ENCODE measurements at places on chromosomes 7 and 10.

DNA sequence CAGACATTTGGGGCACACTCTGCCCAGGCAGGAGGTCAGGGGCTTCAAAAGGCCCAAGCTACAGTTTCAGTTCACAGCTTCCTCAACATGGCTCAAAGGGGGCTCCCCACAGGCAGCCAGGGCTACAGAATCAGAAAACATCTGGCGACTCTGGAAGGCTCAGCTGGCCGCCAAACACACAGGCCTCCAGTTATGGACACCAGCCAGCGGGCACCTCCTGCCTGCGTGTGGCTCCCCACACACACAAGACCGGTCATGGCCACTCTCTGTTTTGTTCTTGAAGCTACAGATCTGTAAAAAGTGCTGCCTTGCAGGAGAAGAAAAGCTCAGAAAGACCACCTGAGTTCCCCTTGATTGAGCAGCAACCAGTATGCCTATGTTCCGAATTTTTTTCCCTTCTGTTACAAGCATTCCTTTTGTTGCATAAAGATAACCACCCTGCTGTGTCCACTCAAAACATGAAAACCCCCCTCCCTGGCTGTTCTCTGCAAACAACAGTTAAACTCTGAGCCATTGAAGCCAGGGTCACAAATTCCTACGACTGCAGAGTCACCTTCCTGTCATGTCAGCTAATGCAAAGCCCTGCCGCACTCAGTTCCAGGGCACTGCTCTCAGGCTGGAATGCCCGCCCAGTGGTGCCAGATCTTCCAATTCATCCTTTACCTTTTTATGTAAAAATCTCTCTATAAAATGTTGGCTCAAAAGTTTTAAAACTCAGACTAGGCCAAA is 33.6 kb downstream of the VSTM4 start:
- DNase-seq = no peak

GRCh38 chr10:51170518-51171245 is 96.4 kb downstream of the PRKG1 start:
- no peak for DNase-seq

DNA sequence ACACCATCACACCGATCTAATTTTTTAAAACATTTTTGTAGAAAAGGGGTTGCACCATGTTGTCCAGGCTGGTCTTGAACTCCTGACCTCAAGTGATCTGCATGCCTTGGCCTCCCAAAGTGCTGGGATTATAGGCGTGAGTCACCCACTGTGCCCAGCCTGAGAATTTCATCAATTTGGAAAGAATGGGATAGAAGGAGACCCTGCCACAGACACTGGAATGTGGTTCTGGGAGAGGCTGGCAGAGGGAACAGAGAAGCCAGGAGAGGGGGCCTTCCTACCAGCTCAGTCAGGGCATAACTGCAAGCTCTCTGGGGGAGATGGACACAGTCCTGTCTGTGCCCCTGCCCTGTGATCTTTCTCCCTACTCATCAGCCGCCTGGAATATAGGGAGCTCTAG is 42.1 kb upstream of the MKRN1 start:
- DNase-seq = no peak

DNA sequence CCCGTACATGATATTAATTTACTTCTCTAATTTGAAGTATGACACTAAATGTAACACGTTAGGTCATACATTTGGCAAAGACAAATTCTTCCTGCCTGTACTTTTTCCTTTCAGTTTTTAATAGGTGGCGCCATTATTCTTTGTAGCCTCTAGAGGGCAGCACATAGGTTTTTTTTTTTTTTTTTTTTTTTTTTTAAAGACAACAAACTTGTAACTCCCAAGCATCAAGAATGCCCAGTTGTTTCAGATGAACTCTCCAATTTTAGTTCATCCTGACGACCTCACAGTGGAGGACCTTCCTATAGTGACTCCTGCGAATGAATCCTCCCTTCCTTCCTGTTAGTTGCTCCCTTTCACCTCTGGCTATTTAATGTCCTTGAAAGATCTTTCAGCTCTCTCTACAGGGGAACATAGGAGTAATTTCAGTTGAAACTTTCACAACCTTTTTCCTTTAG is 139.3 kb upstream of the HDAC9 start:
- peak; percentile 51 for DNase-seq

- no peak for DNase-seq
Measured at GRCh38 chr7:81611040-81611439, 158.8 kb downstream of the HGF start.

GRCh38 chr7:133815611-133816210 is 311.4 kb upstream of the LRGUK start:
- DNase-seq = no peak

- no peak for DNase-seq
Measured at GRCh38 chr10:850093-850492, 81.4 kb downstream of the LARP4B start.

DNA sequence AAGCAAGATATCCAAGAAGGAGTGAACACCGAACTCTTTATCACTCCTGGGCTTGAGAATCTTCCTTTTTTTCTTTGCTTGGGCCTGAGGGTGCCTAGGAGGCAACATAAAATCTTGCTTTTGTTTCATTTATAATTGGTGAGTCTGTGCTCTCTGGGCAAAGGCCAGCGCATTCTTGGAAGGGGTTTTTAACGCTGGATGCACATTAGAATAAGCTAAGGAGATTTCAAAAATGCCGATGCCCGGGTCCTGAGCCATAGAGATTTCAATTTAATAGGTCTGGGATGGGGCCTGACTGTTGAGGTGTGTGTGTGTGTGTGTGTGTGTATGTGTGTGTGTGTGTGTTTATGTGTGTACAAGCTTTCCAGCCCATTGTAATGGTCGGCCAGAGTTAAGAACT is 62.0 kb upstream of the SORCS3 start:
- DNase-seq = no peak

GRCh38 chr7:133303931-133304330 is 51.1 kb downstream of the EXOC4 start:
- DNase-seq = no peak

GRCh38 chr10:102919992-102920739 is 2.1 kb downstream of the CNNM2 start:
- DNase-seq = no peak

DNA sequence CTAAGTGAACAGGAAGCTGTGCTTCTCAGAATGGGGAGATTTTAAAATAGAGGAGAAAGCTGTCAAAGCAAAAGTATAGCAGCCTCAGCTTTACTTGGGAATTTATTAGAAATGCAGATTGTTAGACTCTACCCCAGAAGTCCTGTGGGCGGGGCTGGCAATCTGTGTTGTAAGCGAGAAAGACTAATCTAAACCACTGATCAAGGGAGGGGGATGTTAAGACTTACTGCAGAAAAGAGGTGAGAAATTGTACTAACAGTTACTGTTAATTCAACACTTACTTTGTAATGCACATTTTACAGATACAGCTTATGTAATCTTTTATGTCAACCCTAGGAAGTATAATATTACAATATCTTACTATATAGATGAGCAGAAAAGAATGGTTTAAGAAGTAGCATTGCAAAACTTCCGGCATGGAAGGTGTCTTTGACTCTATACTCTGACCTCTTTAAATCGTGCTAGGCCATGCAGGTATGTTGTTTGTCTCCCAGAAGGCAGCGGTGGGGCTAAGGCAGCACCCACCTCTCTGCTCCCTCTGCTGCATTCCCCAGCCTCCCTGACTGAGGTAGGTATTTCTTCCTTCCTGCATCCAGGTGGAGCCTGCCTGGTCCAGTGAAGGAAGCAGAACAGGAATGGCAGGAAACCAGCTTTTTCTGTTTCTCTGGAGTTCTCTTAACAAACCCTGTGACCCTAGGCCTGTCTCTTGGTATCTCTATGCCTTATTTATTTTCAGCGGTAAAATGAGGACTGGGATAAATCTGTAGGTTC is 462.2 kb downstream of the AUTS2 start:
- DNase-seq = no peak

DNA sequence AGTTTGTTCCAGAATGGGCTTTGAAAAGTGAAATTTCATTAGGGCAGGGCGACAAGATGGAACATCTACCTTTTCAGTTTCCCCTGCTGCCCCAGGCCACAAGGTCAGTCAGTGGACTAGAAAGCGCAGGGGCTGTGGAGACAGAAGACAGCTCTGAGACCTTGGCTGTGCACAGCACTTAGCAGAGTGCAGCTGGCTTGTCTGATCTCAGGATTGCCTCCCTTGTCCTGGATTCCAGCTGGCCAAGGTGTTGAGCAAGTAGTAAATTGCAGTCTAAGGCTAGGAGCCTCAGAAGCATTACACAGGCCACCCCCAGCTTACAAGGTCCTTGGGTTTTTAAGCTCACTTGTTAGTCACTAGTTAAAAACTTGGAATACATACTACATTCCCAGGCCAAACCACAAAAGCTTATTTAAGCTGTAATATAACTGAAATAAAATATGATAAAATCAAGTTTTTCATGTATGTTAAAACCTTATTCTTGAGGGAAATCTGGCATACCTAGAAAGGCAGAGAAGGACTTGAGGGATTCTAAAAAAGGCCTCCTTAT is 67.3 kb upstream of the NPY start:
- DNase-seq = no peak

DNA sequence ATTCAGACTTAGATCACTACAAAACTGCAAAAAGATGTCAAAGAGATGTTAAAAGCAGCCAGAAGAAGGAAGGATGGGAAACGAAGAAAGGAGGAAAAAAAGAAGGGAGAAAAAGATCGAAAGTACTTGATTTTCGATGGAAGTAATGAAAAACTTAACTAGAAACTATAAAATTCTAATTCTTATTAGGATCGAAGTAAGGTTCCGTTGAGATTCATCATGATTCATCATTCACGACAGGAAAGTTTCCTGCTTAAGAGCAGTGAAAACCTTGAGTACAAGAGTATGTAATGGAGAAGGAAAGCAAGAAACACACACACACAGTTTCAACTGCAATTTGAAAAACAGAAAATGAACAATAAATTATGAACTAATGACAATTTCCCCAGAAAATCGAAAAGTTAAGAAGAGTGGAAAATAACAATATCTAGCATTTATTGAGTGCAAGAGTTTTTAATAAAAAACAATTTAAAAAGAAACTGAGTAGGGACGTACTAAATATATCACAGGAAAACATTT is 1.1 kb upstream of the ING3 start:
- DNase-seq = peak; percentile 22

GRCh38 chr10:84076047-84076388 is 63.3 kb upstream of the GHITM start:
- no peak for DNase-seq

DNA sequence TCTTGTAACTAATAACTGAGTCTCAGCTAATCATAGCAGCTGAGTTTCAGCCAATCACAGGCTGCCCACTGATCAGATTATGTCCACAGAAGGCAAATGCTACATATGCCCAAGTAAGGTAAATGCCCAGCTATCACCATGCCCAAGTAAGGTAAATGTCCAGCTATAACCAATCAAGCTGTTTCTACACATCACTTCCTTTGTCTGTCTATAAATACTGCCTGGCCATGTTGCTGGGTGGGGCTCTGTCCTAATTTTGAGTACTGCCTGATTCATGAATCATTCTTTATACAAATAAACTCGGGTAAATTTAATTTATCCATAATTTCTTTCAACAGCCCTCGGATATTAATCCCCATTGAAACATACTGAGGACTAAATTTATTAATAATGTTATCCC is 312.4 kb downstream of the CACNA2D1 start:
- DNase-seq = no peak

GRCh38 chr7:131583430-131583829 is 27.0 kb upstream of the PODXL start:
- no peak for DNase-seq

DNA sequence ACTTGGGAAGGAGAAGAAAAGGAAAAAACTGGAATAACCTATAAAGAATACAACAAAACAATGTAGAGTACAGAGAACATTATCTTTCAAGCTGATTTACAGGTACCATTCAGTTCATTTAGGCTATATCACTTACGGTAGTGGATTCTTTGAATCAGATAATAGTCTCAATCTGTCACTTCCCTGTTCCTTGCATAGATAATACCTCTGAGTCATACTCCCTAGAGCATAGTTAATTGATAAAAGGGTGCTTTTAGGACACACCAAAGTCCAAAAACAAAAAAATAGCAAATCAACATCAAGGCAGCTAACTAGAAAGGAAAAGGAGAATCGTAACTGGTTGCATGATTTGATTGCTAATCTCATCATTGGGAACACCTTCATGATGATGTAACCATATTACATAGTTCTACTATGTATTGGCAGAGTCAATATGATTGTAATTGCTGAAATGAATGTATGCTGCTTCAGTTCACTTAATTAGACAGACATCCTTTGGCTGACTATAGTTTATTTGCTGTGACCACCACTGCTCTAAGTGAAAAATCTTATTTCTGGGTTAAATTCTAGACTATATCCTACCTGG is 844.4 kb downstream of the GATA3 start:
- DNase-seq = no peak

DNA sequence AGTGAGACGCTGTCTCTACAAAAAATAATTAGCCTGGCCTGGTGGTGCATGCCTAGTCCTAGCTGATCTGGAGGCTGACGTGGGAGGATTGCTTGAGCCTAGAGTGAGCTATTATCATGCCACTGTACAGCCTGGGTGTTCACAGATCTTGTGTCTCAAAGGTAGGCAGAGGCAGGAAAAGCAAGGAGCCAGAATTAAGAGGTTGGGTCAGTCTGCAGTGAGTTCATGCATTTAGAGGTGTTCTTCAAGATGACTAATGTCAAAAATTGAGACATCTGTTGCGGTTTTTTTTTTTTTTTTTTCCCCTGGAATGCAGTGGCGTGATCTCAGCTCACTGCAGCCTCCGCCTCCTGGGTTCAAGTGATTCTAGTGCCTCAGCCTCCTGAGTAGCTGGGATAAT is 5.4 kb downstream of the PPIA start:
- DNase-seq = no peak

GRCh38 chr7:70582927-70583895 is 548.7 kb upstream of the GALNT17 start:
- DNase-seq = no peak

GRCh38 chr7:104255194-104255593 is 47.4 kb upstream of the ORC5 start:
- no peak for DNase-seq

- DNase-seq = no peak
Measured at GRCh38 chr10:121591186-121591585, 7.1 kb downstream of the FGFR2 start.

GRCh38 chr7:113561446-113561845 is 357.4 kb downstream of the PPP1R3A start:
- DNase-seq = no peak

DNA sequence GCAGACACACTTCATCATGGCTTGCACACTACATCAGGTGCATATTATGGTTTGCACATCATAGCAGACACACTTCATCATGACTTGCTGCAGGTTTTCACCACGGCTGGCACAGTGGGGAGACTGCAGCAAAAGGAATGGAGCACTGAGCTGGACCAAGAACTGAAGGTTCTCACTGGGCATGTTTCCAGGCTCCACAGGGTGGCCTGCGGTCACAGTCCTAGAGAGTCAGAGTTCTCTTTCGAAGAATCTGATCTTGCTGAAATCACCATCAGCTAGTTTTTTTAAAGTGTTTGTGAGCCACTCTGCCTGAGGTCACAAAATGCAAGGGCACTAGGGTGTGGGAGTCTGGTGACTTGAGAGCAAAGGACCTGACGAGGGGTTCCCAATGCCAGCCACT is 140.4 kb upstream of the NPY start:
- no peak for DNase-seq

DNA sequence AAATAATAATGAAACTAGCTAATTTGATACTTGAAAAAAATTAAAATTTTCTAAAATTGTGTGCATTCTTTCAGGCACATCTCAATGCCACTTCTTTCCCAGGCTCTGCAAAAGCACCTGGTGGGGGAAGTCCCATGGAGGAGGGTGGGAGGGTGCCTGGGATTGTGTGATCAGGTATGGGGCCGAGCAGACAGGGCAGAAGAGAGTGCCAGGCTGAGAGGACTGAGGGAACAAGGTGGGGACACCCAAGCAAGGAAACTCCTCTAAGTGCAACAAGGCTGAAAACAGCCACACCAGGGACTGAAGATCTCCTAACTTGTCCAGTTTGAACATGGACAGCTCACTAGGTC is 13.8 kb downstream of the PARP12 start:
- no peak for DNase-seq

Measured in pons (tissue), 1 donor.